Activated CD8-positive, alpha-beta memory T cell treated with anti-CD3 and anti-CD28 coated beads for 4 hours (primary cell): ENCODE measurements at places on chromosomes 12 and 14.

DNA sequence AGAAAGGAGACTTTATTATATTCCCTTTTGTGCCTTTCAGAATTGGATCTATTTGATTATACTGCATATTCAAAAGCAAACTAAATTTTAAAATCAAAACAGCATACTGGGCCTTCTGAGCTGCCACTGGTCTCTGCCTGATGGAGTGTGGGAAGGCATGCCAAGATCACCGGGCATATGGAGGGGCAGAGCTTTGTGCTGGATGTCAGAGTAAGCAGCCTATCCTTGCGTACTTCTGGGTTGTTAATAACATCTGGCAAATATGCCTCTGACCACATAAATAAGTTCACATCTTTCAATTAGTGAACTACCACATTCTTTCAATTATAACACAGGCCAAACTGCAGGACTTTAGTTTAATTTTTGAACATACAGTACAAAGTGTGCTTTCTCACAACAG lies 18.3 kb downstream of the MLH3 start:
- no peak for DNase-seq

DNA sequence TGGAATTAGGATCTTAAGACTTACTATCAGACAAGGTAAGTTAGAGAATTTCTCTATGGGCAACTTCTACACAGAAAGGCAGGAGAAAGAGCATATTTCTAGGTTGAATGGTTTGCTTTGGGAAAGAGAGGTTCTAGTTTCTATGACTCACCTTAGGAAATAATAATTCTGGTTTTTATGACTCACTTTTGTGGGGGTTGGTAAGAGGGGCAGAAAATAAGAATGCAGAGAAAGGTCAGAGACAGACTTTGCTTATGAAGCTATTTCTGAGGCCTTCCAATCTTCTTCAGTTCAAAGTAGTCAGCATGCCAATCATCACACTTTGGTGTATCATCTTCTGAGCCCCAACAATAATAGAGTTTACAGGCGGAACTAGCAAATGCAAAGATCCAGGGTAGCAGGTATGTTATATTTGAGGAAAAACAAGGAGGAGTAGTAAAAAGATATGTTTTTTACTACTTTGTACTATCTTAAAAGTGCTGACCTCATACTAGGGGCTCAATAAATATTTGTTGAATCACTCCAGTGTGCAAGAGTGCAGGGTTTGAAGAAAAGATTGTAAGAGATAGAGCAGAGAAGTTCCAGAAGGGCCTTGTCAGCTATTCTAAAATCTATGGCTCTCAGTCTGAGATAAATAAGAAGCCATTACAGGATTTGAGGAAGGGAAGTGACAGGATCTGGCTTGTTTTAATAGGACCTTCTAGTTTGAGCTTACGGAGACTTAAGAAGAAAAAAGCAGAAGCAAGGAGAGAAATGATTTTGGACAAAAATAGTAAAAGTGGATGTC lies 56.7 kb upstream of the LRFN5 start:
- no peak for DNase-seq

- DNase-seq, result no peak
These were observed 19.8 kb downstream of the TPH2 start for GRCh38 chr12:71958457-71958856.

- DNase-seq, result no peak
These were observed 30.9 kb downstream of the NIN start for GRCh38 chr14:50800032-50800431.

DNA sequence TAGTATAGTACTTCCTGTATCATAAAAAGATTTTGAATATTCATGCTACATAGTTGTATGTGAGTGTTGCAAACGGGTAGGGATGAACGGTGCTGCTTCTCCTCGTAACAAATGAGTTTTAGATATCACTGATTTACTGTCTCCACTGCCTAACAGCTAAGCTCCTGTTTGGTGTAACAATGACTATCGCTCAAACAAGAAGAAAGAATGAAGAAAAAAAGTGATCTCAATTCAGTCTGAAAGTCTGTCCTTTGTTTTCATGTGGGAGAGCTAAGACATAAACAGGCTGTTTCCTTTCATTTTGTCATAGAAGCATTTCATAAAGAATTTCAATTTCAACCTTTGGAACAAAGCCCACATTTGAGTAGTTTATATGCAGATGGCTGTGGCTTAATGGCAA lies 26.1 kb upstream of the RTRAF start:
- DNase-seq, result no peak

DNA sequence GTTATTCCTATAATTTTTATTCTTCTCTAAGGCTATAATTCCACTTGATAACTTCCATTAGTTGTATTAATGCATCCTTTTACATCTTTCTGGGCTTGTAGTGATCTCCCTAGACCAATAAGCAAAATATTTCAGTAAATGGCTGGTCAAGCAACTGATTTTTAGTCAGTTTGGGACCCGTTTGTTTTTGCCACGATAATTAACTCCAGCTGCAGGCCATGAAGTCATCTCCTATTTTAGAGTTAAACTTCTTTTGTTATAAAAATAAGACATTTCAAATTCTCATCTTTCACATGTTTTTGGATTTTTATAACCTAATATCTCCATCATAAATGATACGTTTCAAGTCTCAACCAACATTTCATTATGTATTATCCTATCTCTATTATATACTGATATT lies 49.4 kb downstream of the MAGOHB start:
- DNase-seq, result no peak

GRCh38 chr14:68636597-68636996 lies 156.3 kb downstream of the ZFP36L1 start:
- no peak for DNase-seq
